ENCODE measurements at places on chromosomes 2 and 18.
A peak's percentile ranks its signal among the peaks of the same experiment; 100 is the strongest.

DNA sequence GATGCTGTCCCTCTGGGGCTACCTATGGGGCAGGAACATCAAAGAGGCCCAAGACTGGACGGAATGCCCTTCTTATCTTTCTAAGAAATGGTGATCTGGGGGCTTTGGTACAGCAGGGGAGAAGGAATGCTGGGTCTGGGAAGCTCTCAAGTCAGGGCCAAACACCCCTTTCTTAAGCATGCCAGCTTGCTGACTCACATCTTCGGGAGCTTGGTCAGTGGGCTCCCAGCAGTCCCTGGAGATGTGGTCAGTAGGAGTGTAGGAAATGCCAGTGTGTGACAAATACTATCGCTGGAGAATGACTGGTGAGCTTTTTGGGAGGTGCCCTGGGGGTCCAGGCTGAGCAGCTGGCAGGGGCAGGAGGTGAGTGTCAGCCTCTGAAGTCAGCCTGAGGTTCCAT, 105.0 kb upstream of the CDC42EP3 start:
- H3K36me3 ChIP-seq, result no peaks in the 10 kb centered on the region
- H3K4me3 ChIP-seq, result no peak overlapping the region
- H3K27ac ChIP-seq, result no peak overlapping the region
- no peak for DNase-seq
- no peaks in the 10 kb centered on the region for H3K27me3 ChIP-seq

- H3K36me3 ChIP-seq, result no peaks in the 10 kb centered on the region
- no peak for DNase-seq
- no peaks in the 10 kb centered on the region for H3K27me3 ChIP-seq
- H3K4me3 ChIP-seq, result no peak overlapping the region
- no peak overlapping the region for H3K27ac ChIP-seq
Observed at GRCh38 chr2:240893363-240893844, 2.6 kb downstream of the MAB21L4 start.

DNA sequence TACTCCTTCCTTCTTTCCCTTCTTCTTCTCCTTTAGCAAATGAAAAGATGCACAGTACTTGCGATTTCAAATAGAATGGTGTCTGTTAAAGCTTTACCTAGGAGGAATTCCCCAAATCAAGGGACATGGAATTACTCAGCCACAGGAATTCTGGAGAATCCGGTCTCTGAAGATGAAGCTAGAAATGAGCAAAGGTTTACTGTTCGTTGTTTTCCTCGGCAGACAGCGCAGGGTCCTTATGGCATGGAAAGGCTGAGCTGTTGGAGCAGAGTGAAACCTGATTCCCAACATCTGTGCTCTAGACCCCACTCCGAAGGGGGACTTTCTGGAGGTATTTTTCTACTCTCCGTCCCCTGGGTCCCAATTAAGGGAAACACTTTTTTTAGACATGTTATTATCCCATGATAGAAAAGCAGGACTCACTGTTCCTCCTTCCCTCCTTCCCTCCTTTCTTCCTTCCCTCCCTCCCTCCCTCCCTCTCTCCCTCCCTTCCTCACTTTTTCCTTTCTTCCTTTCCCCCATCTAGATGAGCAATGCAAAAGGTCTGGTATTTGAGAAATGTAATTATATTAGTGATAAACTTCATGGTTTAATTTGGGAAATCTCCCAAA, 47.1 kb downstream of the CDCA7 start:
- DNase-seq, result no peak
- peaks cover 10% of the 10 kb centered on the region for H3K4me1 ChIP-seq
- no peak overlapping the region for H3K27ac ChIP-seq

- H3K27me3 ChIP-seq, result peaks cover 45% of the 10 kb centered on the region
- H3K4me3 ChIP-seq, result no peak overlapping the region
- no peaks in the 10 kb centered on the region for H3K4me1 ChIP-seq
Observed at GRCh38 chr2:202056611-202057010, 16.4 kb upstream of the KIAA2012 start.

GRCh38 chr2:25229279-25230197, 61.2 kb upstream of the POMC start:
- no peaks in the 10 kb centered on the region for H3K27me3 ChIP-seq
- H3K4me1 ChIP-seq, result peaks cover 24% of the 10 kb centered on the region

DNA sequence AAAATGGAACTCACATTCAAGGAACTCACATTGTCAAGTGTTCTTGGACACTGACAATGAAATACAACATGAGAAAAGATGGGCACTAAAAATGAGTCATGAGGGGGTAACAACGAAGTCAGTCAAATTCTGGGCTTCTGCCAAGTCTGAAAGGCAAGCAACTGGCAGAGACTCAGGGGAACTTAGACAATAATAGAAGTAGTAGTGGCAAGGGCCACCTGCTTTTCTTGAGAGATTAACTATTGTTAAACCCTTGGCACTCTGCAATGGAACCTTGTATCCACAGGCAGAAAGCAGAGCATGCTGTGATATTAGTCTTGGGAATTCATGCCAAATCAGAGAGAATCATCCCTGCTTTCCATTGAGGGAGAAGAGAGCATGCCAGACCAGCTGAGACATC, 382.6 kb upstream of the CDH2 start:
- no peaks in the 10 kb centered on the region for H3K27me3 ChIP-seq
- H3K4me1 ChIP-seq, result no peaks in the 10 kb centered on the region
- no peaks in the 10 kb centered on the region for H3K36me3 ChIP-seq
- H3K27ac ChIP-seq, result no peak overlapping the region
- no peak overlapping the region for H3K4me3 ChIP-seq

DNA sequence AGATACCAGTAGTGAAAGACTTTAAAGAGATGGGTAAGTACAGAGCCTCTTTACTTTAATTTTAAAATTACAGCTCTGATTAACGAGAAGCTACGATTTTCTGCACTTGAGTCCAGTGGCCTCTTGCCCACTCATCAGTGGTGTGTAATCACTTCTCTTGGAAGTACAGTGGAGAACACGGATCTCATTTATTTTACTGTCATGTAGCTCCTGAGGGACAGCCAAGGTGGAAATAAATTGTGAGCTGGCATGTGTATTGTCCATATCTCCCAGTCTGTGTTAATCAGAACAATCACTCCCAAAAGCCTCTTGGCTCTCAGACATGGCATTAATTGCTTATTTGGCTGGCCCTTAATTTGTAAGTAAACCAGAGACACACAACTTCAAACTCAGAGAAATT, 69.4 kb downstream of the LOXHD1 start:
- H3K27me3 ChIP-seq, result no peaks in the 10 kb centered on the region
- H3K4me3 ChIP-seq, result no peak overlapping the region
- H3K4me1 ChIP-seq, result no peaks in the 10 kb centered on the region
- no peak for DNase-seq

- no peak overlapping the region for H3K4me3 ChIP-seq
- peaks cover 20% of the 10 kb centered on the region for H3K27me3 ChIP-seq
- no peak for DNase-seq
- no peaks in the 10 kb centered on the region for H3K4me1 ChIP-seq
- H3K36me3 ChIP-seq, result no peaks in the 10 kb centered on the region
Observed at GRCh38 chr2:225400060-225400511, 576 bp downstream of the NYAP2 start.

GRCh38 chr18:63409301-63409700, 13.0 kb downstream of the VPS4B start:
- peak overlapping the region; percentile 75 for H3K27ac ChIP-seq
- DNase-seq, result no peak
- H3K4me3 ChIP-seq, result no peak overlapping the region

- H3K27me3 ChIP-seq, result peaks cover 43% of the 10 kb centered on the region
- peak; percentile 17 for DNase-seq
- no peaks in the 10 kb centered on the region for H3K4me1 ChIP-seq
- no peak overlapping the region for H3K27ac ChIP-seq
- H3K4me3 ChIP-seq, result no peak overlapping the region
Observed at GRCh38 chr2:20443276-20443920, 3.5 kb upstream of the RHOB start.

DNA sequence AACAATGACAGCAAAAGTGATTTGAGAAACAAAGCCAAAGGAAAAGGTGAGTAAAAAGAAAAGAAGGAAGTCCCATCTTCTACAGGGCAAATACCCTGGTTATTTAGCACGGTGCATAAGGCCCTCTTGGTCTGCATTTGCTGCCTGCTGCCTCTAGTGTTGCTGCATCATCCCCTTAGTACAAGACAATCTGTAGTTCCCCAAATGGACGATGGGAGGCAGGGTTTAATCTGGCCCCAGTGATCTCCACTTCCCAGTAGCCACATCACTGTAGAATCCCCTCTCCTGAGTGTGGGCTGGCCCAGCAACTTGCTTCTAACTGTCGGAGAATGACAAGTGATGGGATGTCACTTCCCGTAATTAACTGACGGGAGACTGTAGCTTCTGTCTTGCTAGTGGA, 85.1 kb downstream of the CTAGE1 start:
- H3K36me3 ChIP-seq, result no peaks in the 10 kb centered on the region
- H3K4me1 ChIP-seq, result peaks cover under 1% of the 10 kb centered on the region
- no peaks in the 10 kb centered on the region for H3K27me3 ChIP-seq
- H3K27ac ChIP-seq, result no peak overlapping the region

DNA sequence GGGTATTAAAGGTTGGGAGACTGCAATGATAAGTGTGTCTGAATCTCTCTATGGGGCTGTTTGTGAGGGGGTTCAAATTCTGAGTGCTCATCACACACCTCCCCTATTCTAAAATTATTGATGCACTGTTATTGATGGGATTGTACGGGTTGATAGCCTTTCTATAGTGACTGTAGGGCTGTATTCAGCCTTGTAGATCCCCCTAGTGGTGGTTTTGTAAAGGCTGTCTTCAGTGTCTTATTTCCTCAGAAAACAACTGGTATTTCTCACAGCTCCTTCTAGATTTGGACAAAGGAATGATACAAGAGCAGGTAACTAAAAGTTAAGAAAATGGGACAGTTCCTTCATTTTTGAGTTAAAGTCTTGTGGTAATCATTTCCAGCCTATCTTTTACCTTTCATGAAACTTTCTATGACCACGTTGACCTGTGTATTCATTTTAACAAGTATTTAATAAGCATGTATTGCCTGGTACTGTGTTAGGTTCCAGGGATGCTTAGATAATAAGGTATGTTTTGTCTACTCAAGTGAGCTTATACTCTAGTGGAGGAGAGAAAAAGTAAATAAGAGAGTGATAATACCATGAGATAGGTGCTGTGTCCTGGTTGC, 21.2 kb downstream of the SMAD4 start:
- peak overlapping the region; percentile 57 for H3K27ac ChIP-seq
- no peaks in the 10 kb centered on the region for H3K27me3 ChIP-seq
- peaks cover 16% of the 10 kb centered on the region for H3K36me3 ChIP-seq
- H3K4me3 ChIP-seq, result no peak overlapping the region
- DNase-seq, result no peak

GRCh38 chr2:11024259-11024645, 112.5 kb downstream of the KCNF1 start:
- H3K4me3 ChIP-seq, result no peak overlapping the region
- H3K27me3 ChIP-seq, result peaks cover 13% of the 10 kb centered on the region
- no peaks in the 10 kb centered on the region for H3K4me1 ChIP-seq

DNA sequence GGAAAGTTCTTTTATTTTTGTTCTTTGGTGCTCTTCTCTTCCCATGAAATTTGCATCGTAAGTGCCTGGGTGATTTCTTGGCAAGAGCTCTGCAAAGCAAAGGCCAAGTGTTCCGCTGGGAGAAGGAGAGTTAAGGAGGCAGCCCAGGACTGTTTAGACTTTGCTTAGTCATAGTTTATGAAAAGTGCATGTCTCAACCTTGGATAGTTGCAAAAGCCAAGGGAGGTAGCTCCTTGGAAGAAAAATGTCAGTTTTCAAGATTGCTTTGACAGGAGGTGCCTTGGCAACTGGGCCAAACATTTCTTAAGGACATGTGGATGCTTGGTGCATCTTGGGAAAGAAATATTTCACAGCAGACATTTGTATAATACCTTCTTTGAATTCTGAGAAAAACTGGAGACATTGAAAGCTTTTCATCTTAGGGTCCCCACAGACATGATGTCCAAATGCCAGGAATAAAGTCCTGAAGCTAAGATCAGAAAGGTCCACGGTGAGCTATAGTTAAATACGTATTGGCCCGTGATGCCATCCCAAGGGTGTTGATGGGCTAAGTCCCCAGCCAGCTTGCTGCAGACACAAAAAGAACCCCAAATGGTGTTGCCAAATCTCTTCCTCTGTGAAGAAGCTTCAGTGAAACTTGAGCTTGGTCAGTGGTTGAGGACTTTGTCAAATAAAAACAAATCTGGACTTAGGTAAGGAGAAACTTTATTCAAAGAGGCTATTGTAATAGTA, 96.3 kb upstream of the THUMPD2 start:
- H3K4me3 ChIP-seq, result no peak overlapping the region
- H3K36me3 ChIP-seq, result no peaks in the 10 kb centered on the region
- DNase-seq, result no peak
- no peaks in the 10 kb centered on the region for H3K4me1 ChIP-seq

DNA sequence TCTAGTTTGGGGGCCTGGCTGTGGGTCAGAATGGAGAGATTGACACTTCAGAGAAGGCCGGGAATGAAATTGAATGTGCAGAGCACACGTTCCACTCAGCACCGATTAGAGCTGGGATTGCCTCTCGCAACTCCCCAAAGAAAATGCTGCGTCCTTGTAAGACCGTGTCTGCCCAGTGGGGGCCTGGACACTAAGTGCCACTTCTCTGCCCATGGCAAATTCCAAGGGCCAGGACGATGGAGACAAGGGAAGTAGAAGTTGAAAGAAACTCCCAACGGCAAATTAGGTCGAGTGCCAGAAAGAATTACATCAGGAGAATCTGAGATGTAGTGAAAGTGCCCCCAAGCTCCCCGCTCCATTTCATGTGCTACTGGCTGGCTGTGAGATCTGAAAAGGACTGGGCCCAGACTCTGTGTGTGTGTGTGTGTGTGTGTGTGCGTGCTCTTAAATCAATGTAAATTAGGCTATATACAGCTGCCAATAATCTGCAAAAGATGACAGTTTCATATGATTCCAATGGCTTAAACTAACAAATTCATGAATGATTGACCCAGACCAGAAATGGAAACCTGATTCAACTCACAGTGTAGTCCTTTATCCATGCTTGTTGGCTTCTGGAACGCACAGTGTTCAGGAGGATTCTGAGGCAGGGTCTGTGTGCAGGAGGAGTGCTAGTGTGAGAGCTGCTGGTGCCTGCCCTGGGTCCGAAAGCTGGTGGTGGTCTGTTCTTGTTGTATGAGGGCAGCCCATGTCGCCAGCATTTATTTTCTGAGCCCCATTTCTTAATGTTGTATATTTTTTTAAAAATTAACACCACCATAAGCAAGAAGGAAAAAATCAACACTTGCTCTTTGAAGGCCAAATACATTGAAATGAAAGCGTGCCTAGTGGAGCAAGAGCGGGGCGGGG, 234.3 kb downstream of the AGAP1 start:
- H3K4me3 ChIP-seq, result no peak overlapping the region
- no peak overlapping the region for H3K27ac ChIP-seq
- H3K27me3 ChIP-seq, result peaks cover 13% of the 10 kb centered on the region
- no peaks in the 10 kb centered on the region for H3K4me1 ChIP-seq
- no peaks in the 10 kb centered on the region for H3K36me3 ChIP-seq
